ENCODE measurements at places on chromosomes 1 and 21. TPM values are rescaled to one million over a fixed set of nuclear protein-coding genes. Genes with fewer than 3 reads are reported as not detected.
A peak's percentile ranks its signal among the peaks of the same experiment; 100 is the strongest.

Gene PCAT6
- total RNA-seq: 0.97 TPM

Gene TNNI3K
- total RNA-seq: not detected

Gene UQCRH
- 123 TPM for total RNA-seq

Gene ANGPTL1
- not detected for total RNA-seq

Gene PCNX2
- total RNA-seq: 70.1 TPM

Gene IFFO2
- 99.8 TPM for total RNA-seq

Gene CCDC24
- total RNA-seq: 1.5 TPM

Gene CFHR2
- not detected for total RNA-seq

Gene PTPN7
- 101 TPM for total RNA-seq

Gene RHOU
- total RNA-seq: 1.5 TPM

Gene SERTAD4
- not detected for total RNA-seq

Gene TSPEAR
- not detected for total RNA-seq

GRCh38 chr1:155307247-155307740 lies 1.4 kb upstream of the FDPS start:
- H3K27me3 ChIP-seq: peaks cover 12% of the 10 kb centered on the region
- peaks cover 5% of the 10 kb centered on the region for H3K36me3 ChIP-seq
- DNase-seq: no peak
- peak overlapping the region; percentile 97 for H3K27ac ChIP-seq
- no peak overlapping the region for H3K4me3 ChIP-seq

DNA sequence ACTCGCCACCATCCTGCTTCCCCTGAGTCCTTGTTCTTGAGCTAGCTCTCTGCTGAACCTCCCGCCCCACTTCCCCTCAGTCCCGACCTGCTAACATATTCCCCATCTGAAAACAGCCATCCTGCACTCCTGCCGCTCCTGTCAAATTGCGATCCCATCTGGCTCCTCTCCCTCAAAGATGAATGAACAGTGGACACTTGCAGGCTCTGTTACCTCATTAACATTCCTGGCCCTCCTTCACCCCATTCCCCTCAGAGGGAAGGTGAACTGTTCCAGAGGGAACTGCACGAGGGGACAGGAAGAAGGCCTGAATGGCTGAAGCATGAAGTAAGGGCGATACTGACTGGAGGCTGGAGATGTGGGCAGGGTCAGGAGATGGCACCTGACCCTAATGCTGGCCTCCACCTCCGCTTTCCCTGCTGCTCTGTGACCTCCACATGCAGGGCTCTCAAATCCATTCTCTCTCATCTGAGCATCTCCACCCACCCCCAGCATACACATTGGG lies 7.4 kb upstream of the CELSR2 start:
- peaks cover 33% of the 10 kb centered on the region for H3K27me3 ChIP-seq
- H3K4me1 ChIP-seq: peaks cover 21% of the 10 kb centered on the region
- no peak overlapping the region for H3K4me3 ChIP-seq
- H3K27ac ChIP-seq: peak overlapping the region; percentile 53

DNA sequence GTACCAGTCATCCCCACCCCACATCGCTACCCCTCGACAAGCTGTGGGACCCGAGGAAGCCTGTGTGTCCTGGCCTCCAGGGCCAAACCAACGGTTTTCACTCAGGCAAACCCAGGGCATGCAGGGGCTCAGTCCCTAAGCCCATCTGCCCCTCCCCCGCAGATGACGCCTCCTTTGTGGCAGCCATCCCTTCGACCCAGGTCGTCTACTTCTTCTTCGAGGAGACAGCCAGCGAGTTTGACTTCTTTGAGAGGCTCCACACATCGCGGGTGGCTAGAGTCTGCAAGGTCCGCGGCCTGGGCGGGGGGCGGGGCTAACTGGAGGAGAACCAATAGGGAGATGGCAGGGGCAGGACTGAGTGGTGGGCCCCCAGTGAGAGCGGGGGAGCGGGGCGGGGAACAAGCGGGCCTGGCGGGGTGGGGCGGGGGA lies 7.4 kb downstream of the SEMA4A start:
- H3K4me1 ChIP-seq: peaks cover 29% of the 10 kb centered on the region
- H3K36me3 ChIP-seq: no peaks in the 10 kb centered on the region
- H3K27me3 ChIP-seq: no peaks in the 10 kb centered on the region

DNA sequence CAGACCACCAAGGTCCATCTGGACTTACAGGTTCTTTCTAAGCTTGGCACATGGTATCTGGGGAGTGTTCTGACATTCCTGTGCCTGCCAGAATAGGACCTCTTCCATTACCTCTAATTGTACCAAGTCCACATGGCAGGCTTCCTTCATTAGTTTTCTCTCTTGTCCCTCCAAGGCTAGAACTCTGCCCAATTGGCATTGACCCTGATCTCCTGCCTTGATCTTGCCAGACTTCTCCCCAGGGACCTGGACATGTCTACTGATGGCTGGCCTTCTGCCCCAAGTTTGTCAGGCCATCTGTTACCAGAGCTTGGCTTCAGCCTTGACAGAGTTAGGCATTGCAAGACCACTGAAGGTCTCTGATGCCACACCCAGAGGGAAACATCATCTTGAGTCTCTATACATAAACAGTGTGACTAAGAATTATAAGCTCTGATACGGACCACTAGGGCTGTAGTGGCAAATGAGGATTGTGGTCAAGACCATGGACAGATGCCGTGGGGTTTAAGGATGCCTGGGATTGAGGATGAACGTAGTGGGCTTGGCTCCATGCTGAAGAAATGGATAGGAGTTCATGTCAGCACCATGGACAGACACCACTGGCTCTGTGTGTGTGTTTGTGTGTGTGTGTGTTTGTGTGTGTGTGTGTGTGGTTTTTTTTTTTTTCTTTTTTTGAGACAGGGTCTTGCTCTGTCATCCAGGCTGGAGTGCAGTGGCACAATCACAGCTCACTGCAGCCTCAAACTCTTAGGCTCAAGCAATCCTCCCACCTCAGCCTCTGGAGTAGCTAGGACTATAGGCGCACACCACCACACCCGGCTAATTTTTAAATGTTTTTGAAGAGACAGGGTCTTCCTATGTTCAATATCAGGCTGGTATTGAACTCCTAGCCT lies 19.5 kb upstream of the PSMB2 start:
- peaks cover 3% of the 10 kb centered on the region for H3K36me3 ChIP-seq
- H3K4me1 ChIP-seq: peaks cover 2% of the 10 kb centered on the region
- no peak for DNase-seq

GRCh38 chr1:83641206-83641658 lies 357.7 kb downstream of the TTLL7 start:
- H3K36me3 ChIP-seq: no peaks in the 10 kb centered on the region
- H3K4me3 ChIP-seq: no peak overlapping the region
- H3K27me3 ChIP-seq: no peaks in the 10 kb centered on the region
- no peak for DNase-seq

GRCh38 chr1:47578026-47578720 lies 140.3 kb downstream of the FOXD2 start:
- peaks cover 3% of the 10 kb centered on the region for H3K36me3 ChIP-seq
- no peaks in the 10 kb centered on the region for H3K4me1 ChIP-seq
- DNase-seq: no peak
- H3K27me3 ChIP-seq: peaks cover 74% of the 10 kb centered on the region
- no peak overlapping the region for H3K27ac ChIP-seq

GRCh38 chr1:66359269-66359668 lies 174.7 kb upstream of the SGIP1 start:
- no peaks in the 10 kb centered on the region for H3K27me3 ChIP-seq
- H3K4me1 ChIP-seq: peaks cover 51% of the 10 kb centered on the region
- H3K36me3 ChIP-seq: peaks cover 14% of the 10 kb centered on the region
- peak overlapping the region; percentile 81 for H3K27ac ChIP-seq
- peak overlapping the region; percentile 58 for H3K4me3 ChIP-seq
- no peak for DNase-seq

GRCh38 chr1:12141163-12141850 lies 25.5 kb upstream of the TNFRSF1B start:
- H3K27me3 ChIP-seq: no peaks in the 10 kb centered on the region
- H3K36me3 ChIP-seq: no peaks in the 10 kb centered on the region
- peaks cover 23% of the 10 kb centered on the region for H3K4me1 ChIP-seq
- no peak overlapping the region for H3K27ac ChIP-seq
- H3K4me3 ChIP-seq: no peak overlapping the region

DNA sequence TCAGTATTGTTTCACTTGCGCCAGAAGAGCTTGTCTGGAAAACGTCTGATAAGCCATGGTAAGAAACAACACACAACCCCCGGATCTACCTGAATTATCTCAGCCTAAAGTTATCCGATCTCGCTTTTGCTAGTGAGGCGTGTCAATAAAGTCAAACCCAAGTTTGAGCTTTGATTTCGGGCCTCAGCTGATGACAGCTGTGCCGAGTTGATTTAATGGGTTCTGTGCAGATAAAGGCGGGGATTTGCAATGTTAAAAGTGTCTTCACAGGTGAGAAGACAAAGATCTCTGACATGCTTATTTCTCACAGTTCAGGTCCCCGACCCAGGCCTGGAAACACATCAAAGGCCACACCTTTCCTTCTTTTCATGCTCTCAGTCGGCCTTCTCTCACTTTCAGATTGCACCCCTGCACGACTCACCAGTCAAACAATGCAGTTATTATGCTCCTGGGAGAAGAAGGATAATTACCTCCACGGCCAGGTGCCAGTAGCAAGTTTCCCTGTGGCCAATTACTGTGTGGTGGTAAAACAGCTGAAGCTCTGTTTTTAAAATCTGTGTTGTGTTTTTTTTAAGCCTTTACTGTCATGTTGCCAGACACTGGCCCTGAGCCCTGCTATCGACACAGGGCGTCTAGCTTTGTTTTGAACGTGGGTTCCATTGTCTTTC lies 245.3 kb upstream of the RUNX1 start:
- peaks cover 6% of the 10 kb centered on the region for H3K27me3 ChIP-seq
- no peak overlapping the region for H3K4me3 ChIP-seq
- no peak overlapping the region for H3K27ac ChIP-seq

GRCh38 chr1:19010995-19011844 lies 54.7 kb upstream of the IFFO2 start:
- peak overlapping the region; percentile 77 for H3K4me3 ChIP-seq
- H3K27ac ChIP-seq: peak overlapping the region; percentile 74
- peaks cover 18% of the 10 kb centered on the region for H3K4me1 ChIP-seq
- peak; percentile 17 for DNase-seq

- DNase-seq: no peak
- no peak overlapping the region for H3K4me3 ChIP-seq
- no peaks in the 10 kb centered on the region for H3K27me3 ChIP-seq
- no peaks in the 10 kb centered on the region for H3K36me3 ChIP-seq
- H3K27ac ChIP-seq: no peak overlapping the region
- no peaks in the 10 kb centered on the region for H3K4me1 ChIP-seq
Observed at GRCh38 chr1:219480011-219480410, 132.9 kb downstream of the ZC3H11B start.

- H3K4me1 ChIP-seq: no peaks in the 10 kb centered on the region
- no peaks in the 10 kb centered on the region for H3K27me3 ChIP-seq
- no peak overlapping the region for H3K27ac ChIP-seq
- H3K4me3 ChIP-seq: no peak overlapping the region
Observed at GRCh38 chr1:81109038-81109437, 691.7 kb upstream of the ADGRL2 start.

DNA sequence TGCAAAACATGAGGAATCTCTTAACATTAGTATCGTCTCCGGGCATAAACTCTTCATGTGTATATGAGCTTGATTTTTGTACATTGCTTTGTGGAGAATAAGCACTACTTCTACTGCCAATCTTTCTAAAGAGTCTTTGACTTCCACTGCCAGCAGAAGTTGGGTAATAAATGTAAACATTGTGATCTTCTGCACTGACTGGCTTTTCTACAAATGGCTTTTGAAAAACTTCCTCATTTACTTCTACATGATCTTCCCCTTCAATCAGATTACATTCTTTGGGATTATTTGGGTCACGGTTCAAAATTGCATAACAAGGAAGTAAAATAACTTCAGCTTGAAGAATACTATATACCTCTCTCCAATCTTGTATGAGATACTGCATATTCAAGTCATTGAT lies 30.4 kb upstream of the SLC44A5 start:
- H3K27me3 ChIP-seq: peaks cover 17% of the 10 kb centered on the region
- no peak overlapping the region for H3K27ac ChIP-seq
- H3K4me1 ChIP-seq: no peaks in the 10 kb centered on the region
- DNase-seq: no peak

- H3K27ac ChIP-seq: peak overlapping the region; percentile 53
- peaks cover 20% of the 10 kb centered on the region for H3K4me1 ChIP-seq
- peaks cover 11% of the 10 kb centered on the region for H3K36me3 ChIP-seq
- no peak overlapping the region for H3K4me3 ChIP-seq
Observed at GRCh38 chr21:33967086-33967571, 51.5 kb upstream of the ATP5PO start.

DNA sequence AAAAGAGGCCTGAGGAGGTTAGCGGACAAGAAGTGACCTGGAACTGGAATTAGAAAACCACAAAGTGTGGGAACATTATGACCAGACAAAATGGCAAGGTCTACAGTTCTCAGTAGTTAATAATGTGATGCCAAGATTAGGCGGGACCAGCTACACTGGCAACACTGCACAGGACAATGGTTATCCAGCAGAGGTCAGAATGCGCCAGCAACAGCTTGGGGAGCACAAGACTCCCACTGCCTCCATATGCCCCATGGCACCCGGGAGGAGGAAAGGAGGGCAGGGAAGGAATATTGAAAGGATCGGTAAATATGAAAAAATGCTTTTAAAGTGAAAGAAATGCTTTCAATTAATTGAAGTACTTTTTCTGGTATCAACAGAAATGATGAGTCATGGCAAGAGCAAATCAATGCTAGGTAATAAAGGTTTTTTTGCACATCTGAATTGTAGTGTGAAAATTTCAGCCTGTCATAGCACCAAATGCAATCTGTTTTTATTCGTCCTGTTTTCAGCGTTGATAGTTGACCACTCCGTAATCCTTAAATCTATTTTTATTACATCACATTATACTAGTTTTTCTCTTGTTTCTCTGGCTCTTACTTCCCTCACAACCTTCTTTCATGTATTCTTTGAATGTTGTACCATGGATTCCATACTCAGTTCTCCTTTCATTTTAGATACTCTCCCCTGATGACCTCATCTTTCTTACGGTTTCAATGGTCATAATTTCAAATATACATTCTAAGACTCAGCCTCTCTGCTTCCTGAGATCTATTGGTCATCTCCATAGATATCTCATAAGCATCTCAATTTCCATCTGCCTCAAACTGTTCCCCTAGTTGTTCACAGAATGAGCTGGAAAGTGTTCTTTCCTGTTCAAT lies 30.7 kb downstream of the VCAM1 start:
- peaks cover 2% of the 10 kb centered on the region for H3K4me1 ChIP-seq
- H3K27ac ChIP-seq: no peak overlapping the region
- no peak overlapping the region for H3K4me3 ChIP-seq

- H3K27ac ChIP-seq: no peak overlapping the region
- no peaks in the 10 kb centered on the region for H3K4me1 ChIP-seq
- H3K4me3 ChIP-seq: no peak overlapping the region
- no peaks in the 10 kb centered on the region for H3K27me3 ChIP-seq
- no peaks in the 10 kb centered on the region for H3K36me3 ChIP-seq
Observed at GRCh38 chr1:240254006-240254405, 162.3 kb downstream of the FMN2 start.

DNA sequence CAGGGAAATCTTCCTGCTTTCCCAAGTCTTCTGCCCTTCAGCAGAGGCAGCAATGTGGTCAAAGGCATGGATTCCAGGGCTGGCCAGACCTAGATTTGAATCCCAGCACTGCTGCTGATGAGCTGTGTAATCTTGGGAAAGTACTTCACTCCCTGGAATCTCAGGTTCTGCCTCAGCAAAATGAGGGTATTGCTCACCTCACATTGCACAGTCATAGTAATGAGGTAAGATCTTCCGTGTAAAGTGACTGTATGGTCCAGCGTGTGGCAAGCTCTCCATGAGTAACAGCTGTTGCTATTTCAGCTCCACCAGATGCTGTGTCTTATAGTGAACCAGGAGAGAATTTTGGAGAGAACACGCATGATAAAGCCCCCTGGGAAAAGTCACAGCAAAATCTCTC lies 56.1 kb upstream of the F3 start:
- no peak overlapping the region for H3K27ac ChIP-seq
- DNase-seq: no peak
- H3K36me3 ChIP-seq: no peaks in the 10 kb centered on the region
- H3K4me1 ChIP-seq: peaks cover 9% of the 10 kb centered on the region
- H3K4me3 ChIP-seq: no peak overlapping the region
- peaks cover 47% of the 10 kb centered on the region for H3K27me3 ChIP-seq
